Left colon (tissue), 2 donors: ENCODE measurements at places on chromosomes 12 and 14. TPM values are rescaled to one million over a fixed set of nuclear protein-coding genes. Genes with fewer than 3 reads are reported as not detected.

- no peak for DNase-seq
These were observed 83.4 kb downstream of the STXBP6 start for GRCh38 chr14:24966579-24966964.

- DNase-seq = no peak
These were observed 420.6 kb downstream of the LRFN5 start for GRCh38 chr14:42027271-42027670.

DNA sequence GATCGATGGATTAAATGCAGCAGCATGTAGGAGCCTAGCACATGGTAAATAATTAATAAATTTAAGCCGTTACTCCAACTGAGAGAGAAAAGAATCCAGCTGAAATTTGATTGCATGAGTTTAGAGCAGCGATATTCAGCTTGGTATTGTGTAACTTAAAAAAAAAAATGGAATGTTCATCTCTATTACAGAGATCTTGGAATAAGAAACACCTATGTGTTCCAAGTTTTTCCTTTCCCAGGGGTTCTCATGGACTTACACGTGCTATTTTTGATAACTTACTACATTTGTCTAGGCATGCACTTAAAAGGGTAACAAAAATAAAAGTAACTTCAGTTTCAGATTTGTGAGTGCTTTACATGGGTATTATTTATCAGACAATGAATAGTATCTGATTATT is 122.8 kb downstream of the RASSF9 start:
- DNase-seq = no peak

DNA sequence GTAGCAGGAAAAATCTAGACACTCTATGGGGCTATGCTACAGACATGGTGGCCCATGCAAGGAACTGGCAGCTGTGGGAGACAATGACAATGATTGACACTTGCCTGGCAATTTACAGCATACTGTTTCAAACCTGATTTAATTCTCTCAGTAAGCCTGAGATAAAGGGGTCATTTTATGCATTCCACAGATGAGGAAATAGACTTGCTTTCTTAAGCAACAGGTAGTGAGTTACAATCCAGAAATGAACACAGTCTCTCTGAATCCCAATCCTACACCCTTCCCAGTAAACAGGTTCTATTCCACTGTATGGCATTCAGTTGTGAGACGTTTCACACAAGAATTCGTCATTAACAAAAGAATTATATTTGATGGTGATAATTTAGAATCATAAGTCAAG is 15.5 kb upstream of the PCNX1 start:
- no peak for DNase-seq

NXPH4 gene
- not detected for total RNA-seq
